ENCODE measurements at places on chromosomes 4 and X.

GRCh38 chrX:10555846-10556245 lies 64.5 kb downstream of the MID1 start:
- no peak for DNase-seq

DNA sequence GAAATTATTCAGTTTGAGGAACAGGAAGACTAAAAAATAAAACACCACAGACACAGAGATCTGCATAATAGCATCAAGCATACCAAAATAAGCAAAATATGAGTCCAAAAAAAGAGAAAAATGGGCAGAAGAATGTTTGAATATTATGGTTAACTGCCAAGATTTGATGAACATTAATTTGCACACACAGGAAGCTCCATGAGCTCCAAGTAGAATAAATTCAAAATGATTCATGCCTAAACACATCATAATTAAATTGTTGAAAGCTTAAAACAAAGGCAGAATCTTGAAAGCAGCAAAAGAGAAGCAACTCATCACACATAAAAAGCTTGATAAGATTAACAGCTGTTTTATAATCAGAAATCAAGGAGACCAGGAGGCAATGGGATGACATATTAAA lies 156.6 kb upstream of the ARSJ start:
- DNase-seq: no peak

DNA sequence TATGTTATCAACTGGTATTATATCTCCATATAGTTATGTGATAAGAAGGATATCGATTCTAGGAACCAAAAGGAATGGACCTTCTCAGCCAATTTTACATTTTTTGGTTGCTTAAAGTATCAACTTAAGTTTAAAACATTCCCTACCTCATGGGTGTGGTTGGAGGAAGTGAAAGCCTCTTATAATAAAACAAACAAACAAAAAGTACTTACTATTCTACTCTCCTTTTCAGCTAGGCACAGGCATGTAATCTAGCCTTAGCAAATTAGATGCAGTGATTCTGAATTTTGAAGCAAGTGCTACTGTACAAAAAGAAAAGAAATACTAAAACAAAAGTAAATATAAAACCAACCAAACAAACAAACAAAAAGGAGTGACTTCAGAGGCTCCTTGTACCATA lies 485.4 kb downstream of the C4orf33 start:
- no peak for DNase-seq

- no peak for DNase-seq
Measured at GRCh38 chr4:112975567-112976355, 73.7 kb upstream of the ANK2 start.

DNA sequence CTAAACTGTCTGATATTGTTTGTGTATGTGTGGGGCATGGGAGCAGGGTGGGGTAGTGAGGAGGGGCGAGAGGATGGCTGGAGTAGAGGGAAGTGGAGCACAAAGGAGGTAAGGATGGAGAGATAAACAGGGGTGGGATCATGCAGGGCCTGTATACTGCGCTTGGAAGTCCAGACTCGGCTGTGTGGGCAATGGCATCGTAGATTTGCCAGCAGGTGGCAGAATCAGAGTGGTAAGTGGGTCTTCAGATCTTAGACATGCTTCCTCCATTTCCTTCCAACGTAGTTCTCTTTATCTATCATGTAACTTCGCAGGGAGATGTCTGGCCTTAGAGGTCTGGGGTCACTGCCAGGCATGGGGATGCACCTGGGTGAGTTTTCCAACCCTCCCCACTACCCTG lies 155.5 kb downstream of the PDGFRA start:
- DNase-seq: peak; percentile 50

DNA sequence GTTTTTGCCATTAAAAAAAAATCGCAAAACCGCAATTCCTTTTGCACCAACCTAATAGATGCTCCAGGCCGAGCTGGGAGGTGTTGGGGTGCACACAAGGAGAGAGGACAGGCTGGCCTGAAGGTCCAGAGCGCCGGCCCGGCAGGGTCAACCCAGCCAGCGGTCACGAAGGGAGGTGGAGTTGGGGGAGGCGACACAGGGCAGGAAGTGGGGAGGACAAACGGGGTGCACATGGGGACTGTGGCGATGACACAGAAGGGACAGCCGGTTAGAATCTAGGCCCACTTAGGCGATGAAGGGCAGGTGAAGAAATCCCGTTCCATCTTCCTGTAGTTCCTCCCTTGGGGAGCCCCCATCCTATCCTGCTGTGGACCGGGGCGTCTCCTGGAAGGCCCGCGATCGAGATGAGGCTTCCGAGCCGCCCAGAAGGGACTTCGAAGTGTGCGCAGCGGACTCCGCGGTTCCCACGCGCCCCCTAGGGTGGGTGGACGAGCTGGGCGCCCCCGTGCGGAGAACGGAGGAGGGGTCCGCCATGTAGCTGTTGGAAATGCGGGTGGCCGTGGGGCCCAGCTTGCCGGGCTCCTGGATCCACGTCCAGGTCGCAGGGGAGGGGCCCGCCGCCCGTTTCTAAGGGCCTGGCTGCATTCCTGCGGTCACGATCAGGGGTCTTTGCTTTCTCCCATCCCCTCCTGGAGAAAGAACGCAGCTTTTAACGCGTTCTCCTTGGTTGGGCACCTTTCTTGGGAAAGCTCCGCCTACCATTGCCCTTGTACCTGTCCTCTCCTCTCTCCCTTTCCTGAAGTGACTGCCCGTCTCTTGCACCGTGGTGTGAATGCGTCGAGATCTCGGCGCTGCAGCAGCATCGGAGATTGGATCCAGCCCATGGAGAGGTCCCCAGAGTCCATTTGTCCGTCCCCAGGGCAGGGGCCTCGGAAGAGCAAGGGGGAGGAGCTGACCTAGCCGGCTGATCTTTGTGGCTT lies 17.0 kb upstream of the HPF1 start:
- peak; percentile 2 for DNase-seq

DNA sequence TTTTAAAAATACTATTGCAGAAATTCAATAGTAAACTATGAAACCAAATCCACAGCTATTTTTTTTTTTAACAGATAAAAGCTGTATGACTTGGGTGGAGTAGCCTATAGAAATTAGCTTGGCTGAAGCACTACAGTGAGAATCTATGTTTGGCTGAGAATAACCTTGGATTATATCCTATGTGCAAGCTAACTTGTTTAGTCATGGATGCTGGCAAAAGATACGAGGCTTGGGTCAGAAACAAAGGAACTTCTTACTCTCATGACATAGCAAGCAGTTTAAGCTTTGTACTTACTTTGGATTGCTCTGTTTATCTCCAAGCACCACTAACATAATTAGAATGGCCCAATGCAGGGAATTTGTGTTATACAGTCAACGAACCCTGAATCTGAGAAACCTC lies 119.2 kb upstream of the GRID2 start:
- peak; percentile 5 for DNase-seq

GRCh38 chrX:103367502-103367901 lies 8.8 kb upstream of the BEX3 start:
- DNase-seq: no peak

DNA sequence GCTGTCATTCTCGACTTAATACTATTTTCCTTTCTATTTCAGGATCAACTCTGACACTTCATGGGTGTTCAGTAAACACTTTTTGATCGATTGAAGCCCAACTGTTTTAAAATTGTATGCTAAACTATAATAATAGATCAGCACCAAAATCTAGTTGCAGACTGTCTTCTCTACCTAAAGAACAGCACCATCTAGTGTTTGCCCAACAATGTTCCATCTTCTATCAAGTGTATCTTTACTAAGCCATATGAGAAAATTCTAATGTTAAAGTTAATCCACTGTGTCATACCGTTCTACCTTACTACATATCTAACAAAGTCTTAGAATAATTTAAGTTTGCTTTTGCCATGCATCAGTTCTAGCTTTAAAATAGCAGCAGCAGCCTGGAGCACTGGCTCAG lies 113.0 kb upstream of the PRDX4 start:
- peak; percentile 60 for DNase-seq

DNA sequence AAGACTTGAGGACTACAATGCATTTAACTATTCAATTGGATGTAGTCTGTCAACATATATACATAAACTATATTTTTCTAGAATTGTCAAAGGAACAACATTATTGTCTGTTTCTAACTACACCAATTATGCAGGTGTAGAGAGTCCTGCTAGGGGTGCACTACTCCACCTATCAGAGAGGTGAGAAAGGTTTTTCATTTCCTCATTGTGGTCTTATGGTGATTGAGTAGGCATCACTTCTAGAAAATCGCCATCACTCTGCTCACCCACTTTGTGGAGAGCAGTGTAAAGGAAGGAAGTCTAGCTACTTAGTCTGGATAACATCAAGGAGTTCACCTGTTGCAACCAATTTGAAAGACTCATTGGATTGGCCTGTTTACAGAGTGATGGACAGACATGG lies 4.4 kb upstream of the ADH1C start:
- DNase-seq: no peak

DNA sequence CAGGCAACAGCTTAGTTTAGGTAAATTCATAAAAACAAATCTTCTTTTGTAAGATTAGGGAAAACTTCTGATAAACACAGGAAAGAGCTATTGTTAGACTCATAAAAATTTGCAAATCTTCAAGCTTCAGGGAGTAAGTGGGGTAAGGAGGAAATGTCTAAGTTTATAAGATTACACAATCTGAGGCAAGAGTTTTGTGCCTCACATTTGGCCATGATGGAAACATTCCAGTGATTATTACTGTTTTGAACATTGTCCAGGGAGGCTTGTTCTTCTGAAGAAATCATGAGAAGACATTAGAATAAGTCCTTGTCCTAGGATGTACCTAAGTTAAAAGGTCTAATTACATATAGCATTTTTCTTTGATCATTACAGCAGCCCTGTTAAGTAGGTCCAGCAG lies 72.8 kb downstream of the MAOB start:
- DNase-seq: peak; percentile 1

GRCh38 chrX:26788402-26788998 lies 572.5 kb downstream of the MAGEB5 start:
- peak; percentile 23 for DNase-seq

DNA sequence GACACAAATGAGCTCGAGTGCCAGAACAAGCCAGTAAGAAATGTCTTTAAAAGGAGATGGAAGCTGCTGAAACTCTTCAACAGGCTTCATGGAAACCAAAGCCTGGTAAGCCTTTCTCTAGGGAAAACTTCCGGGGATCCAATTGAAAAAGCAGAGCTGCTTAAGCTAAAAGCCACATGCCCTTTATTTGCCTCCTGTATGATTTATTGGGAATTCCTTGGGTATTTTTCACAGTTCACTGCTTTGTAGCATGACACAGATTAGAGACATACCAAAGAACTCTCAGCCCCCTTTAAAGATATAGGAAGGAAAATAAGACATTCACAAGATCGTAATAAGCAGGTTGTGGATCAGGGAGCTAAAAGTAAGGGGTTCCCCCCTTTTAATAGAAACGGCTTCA lies 6.5 kb upstream of the ARHGAP6 start:
- no peak for DNase-seq

DNA sequence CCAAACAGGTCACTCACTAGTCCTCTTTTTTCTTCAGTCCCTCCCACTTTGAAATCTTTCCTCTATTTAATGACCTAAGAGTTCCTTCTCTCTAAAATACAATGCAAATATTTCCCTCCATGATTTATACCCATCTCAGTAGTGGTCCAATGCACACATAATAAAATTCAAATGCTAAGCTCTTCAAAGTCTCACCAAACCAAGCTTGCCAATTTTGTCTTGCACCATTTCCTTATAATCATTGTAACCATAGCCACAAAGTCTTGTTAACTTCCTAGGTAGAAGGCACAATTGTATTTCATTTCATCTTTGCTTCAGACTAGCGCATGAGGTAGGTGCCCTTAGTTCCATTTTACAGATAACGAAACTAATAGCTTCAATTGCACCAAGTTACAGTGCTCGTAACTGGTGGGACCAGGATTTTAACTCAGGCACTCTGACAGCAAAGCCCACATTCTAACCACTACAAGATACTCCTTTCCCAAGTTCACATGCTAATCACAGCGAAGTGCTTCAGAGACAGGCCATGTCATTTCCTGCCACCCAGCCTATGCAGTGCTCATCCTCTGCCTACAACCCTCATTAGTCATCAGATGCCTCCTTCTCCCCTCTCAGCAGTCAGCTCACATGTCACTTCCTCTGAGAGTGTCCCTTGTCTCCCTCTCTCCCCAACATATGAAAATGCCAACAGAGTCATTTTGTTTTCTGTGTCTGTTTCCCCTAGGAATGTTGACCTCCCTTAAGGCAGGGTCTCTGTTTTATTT lies 66.9 kb upstream of the PPARGC1A start:
- no peak for DNase-seq

DNA sequence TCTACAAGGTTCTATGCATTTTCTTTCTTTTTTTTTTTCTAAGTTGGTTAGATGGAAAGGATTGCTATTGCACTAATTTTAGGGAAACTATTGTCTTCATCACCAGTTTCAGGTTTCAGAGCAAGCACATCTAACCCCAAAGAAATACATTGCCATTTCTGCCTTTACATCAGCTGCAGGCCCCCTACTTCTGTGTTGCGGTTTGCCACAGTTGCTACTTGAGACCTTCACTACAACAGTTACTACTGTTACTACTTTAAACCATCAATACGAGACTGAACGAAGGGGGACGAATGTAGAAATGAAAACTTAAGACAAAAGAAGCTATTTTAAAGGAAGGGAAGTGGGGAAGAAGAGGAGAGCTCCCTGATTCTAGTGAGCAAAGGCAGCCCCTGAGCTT lies 256.7 kb upstream of the LCORL start:
- DNase-seq: no peak

DNA sequence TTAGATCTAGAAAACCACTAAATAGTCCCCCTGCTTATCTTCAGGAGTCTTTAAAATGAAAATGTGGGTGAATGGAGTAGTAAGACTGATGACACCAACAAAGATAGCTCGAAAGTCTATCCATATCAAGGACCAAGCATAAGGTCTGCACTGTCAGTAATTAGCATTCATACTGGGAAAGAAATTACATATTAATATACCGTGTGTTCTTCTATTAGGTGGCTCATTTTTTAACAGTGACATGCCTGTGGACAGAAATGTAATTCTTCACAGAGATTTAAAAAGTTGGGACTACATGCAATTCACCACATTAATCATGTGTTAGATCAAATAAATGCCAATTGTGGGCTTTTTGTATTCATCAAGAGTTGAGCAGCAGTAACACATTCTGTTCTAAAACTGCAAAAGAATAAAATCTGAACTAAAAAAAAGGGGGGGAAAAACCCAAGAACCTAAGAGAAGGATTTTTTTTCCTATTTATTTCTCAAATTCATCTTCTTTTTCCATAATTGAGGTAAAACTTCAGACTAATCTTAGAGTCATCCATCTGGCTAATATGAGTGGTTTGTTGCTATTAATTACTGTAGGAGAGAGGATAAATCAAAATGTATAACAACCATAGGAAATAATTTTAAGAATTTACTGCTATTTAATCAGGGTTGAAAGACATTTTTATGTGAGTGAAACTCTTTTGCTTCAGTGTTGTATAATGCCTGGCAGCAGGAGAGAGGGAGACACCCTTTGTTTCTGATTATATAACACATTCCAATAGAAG lies 386.7 kb upstream of the IGFBP7 start:
- DNase-seq: no peak

- no peak for DNase-seq
Measured at GRCh38 chr4:6368096-6368495, 98.4 kb downstream of the WFS1 start.

DNA sequence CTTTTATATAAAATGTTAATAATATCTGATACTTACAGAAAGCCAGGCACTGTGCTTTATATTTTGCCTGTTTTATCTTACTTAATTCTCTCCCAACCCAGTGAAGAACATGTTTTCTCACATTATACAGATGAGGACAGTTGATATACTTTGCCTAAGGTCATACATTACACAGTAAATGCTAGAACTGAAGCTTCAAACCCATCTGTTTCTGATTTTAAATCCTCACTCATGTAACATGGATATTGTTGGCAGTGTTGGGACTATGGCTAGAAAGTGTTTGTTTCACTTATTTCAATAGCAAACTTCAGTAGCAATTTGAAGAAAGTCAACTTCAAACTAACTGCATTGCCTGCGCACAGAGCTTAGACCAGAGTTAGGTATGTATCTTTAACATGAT lies 57.4 kb downstream of the RAPGEF2 start:
- DNase-seq: no peak

Measured in astrocyte of the spinal cord (primary cell).